ENCODE measurements at places on chromosomes 13 and 19.

DNA sequence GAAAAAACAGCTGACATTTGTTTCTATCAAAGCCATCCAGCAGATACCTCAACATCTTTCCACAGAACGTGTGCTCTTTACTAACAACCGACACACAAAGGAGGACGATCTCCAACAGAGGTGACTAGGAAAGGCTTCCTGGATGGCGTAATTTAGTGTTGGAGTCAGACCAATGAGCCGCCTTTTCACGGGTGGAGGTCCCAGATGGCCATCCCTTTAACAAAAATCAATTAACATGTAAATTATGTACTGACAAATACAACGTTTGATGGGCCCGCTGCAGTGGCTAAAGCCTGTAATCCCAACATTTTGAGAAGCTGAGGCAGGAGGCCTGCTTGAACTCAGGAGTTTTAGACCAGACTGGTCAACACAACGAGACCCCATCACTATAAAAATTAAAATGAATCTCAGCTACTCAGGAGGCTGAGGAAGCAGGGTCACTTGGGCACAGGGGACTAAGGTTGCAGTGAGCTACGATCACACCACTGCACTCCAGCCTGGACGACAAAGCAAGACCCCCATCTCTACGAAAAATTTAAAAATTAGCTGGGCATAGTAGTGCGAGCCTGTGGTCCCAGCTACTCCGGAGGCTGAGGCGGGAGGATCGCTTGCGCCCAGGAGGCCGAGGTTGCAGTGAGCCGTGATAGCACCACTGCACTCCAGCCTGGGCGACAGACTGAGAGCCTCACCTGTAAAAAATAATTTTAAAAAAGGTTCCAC is 1.2 kb upstream of the DPY19L3 start:
- no peak for DNase-seq

DNA sequence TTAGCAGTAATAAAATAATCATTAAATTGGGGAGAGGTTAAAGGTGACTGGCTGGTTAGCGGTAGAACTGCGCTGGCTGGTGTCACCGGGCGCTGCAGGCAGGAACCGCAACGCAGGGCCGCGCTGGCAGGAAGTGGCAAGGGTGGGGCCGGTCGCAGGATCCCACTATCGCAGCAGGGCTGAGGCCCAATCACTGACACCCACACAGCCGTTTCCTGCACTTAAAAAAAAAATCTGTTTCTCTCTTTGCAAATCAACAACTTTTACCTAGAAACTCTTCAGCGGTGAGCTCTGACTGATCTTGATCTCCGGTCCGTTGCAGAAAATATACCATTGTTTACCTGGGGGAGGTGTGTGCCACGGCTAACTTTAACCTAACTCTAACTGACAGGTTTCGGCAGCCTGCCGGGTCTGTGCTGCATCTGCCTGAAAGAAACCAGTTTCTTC is 46.9 kb downstream of the KLF2 start:
- DNase-seq, result peak; percentile 92

DNA sequence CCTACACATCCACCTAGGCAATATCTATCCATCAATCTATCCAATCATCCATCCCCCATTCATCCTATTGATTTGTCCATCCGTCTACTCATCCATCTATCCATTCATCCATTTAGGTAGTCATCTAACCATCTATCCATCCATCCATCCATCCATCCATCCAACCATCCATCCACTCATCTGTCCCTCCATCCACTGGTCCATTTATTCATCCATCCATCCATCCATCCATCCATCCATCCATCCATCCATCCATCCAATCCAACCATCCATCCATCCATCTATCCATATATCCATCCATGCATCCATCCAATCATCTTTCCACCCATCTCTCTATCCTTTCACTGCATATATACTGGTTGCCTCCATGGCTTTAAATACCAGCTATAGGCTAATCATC is 3.9 kb downstream of the KLK13 start:
- no peak for DNase-seq

DNA sequence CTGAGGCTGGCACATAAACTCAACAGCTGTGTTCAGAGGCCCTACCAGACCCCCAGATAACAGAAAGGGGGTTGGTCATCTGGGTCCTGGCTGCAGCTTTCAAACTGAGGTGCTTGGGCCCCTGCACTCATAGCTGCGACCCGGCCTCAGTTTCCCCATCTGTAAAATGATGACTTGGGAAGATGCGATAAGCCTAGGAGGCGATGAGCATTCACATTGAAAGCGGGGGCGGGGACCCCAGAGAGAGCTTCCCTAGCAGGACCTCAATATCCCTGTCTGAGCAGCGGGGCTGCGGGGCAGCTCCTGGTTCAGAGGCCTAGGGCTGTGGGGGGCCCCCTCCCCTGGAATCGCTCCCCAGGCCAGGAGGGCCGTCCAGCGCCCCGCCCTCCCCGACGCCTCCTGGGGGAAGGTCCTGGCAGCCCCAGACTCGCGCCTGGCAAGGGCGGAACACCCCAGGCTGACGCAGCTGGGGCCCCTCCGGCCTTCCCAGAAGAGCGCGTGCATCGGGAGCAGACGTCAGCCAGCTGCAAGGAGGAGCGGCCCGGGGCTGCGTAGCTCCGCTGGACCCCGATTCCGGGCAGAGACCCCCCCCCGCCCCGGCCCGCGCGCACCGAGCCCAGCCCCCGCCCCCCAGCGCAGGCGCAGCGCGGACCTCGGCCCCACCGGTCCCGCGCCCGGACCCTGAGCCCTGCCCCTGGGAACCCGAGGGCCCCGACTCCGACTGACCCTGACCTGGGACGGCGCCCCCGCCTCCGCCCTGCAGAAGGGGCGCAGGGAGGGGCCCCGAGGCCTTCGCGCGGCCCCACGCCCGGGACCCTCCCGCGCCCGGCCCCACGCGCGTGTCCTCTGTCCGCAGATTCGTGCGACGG is 3.5 kb downstream of the FSTL3 start:
- DNase-seq, result peak; percentile 10

DNA sequence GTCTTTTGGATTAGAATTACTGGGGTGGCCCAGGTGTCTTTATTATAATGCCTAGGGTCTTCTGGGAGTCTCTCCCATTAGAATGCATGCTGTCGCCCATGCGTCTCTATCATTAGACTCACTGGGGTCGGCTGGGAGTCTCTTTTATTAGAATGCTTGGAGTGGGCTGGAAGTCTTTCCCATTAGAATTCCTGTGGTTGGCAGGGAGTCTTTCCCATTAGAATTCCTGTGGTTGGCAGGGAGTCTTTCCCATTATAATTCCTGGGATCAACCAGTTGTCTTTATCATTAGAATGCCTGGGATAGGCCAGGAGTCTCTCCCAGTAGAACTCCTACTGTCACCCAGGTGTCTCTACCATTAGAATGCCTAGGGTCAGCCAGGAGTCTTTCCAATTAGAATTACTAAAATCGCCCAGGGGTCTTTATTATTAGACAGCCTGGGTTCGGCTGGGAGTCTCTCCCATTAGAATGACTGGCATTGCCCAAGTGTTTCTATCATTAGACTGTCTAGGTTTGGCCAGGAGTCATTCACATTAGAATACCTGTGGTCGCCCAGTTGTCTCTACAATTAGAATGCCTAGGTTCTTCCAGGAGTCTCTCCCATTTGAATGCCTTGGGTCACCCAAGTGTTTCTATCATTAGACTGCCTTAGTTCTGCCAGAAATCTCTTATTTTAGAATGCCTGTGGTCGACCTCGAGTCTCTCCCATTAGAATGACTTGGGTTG is 1558.5 kb downstream of the UQCRFS1 start:
- no peak for DNase-seq

All from activated effector memory CD4-positive, alpha-beta T cell treated with Interleukin-2 at 50 U/mL for 16 hours (primary cell).